Psoas muscle (tissue), 8 donors: ENCODE measurements at places on chromosomes 4 and X. TPM values are rescaled to one million over a fixed set of nuclear protein-coding genes. Genes with fewer than 3 reads are reported as not detected.

Gene DMRTC1
- total RNA-seq: not detected

Gene HAND2
- 0.54 TPM for total RNA-seq

Gene HGFAC
- 0.32 TPM for total RNA-seq

Gene SUPT20HL2
- total RNA-seq: not detected

Gene SNCA
- 1.0 TPM for total RNA-seq

Gene SERPINA7
- total RNA-seq: not detected

Gene MAGEC2
- not detected for total RNA-seq

Gene CRMP1
- total RNA-seq: 0.44 TPM

- H3K27me3 ChIP-seq: no peaks in the 10 kb centered on the region
- H3K27ac ChIP-seq: no peak overlapping the region
- peaks cover 7% of the 10 kb centered on the region for H3K36me3 ChIP-seq
- H3K4me1 ChIP-seq: no peaks in the 10 kb centered on the region
These were observed 13.0 kb downstream of the RGN start for GRCh38 chrX:47091149-47091775.

DNA sequence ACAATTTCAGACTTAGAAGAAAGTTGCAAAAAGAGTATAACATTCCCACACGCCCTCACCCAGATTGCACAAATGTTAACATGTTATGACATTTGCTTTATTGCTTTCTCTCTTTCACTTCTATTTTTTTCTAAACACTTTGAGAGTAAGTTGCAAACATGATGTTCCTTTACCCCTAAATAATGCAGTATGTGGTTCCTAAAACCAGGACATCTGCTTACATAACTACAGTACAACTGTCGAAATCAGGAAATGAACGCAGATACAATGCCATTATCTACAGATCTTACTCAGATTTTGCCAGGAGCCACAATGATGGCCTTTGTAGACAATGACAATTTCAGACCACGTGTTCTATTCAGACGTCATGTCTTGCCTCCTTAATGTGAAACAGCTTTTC lies 22.4 kb downstream of the SH3TC1 start:
- no peak overlapping the region for H3K4me3 ChIP-seq
- no peak for DNase-seq
- H3K4me1 ChIP-seq: no peaks in the 10 kb centered on the region
- H3K27me3 ChIP-seq: no peaks in the 10 kb centered on the region
- H3K27ac ChIP-seq: no peak overlapping the region

DNA sequence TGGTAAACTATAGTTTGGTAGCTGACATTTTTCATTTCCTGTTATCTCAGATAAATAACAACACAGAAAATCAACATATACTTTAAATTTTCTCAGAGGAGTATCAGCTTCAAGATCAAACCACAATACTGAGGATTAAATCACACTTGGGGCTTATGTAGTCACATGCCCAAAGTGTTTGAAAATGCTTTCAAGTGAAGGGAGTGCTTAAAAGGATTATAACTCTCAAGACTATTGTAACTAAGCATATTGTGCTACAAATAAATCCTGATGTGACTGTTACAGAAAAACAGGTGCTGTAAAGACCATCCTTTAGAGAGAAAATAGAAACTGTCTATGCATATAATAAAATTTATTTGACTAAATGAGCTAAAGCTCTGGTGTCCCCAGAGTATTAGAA lies 887.6 kb downstream of the ADGRL3 start:
- H3K27ac ChIP-seq: no peak overlapping the region
- H3K27me3 ChIP-seq: no peaks in the 10 kb centered on the region
- no peak for DNase-seq
- no peak overlapping the region for H3K4me3 ChIP-seq

DNA sequence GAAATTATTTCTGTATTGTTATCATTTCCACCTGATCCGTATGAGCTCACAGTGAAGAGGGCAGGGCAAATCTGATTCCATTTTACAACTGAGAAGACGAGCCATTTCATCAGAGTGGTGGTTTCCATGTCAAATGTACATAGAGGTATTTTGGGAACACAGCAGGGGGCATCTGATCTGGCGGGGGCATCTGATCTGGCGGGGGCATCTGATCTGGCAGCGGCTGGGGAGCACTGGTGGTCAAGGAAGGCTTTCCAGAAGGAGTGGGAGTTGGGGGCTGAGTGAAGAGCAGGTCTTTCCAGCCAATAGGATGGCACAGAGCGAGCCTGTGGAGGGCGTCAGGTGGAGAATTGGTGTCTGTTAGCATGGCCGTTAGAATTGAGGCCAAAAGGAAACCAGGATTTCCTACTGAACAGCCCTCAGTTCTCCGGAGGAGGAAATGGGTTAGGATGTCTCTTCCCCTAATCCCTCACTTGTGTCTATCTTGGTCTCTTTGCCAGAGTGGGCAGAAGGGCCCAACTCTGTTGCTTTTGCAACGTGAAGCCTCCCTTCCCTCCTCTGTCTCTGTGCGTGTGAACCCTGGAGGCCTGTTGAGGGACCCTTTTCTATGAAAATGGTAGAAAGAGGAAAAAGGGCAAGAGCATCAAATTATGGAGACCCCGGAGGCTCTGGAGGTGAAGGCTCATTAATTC lies 41.3 kb downstream of the RHOH start:
- H3K27me3 ChIP-seq: no peaks in the 10 kb centered on the region
- no peak for DNase-seq
- H3K27ac ChIP-seq: no peak overlapping the region
- no peaks in the 10 kb centered on the region for H3K36me3 ChIP-seq

DNA sequence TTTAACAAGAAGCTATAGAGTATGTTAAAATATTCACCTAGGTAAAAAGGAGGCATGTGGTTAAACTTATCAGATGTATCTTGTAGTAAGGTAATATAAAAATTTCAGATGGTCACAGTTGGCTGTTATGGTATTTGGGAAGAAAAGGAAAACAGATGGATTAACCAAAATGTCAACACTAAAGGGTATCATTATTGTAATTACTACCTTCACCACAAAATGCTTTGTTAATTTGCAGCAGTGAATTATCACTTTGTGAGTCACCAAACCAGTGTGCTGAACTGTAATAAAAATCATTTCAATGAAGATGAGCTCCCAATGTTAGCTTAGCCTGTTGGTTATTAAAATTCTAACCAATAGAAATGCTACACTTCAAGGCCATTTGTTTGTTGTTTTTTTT lies 233.9 kb downstream of the RPA4 start:
- no peak for DNase-seq
- H3K36me3 ChIP-seq: no peaks in the 10 kb centered on the region
- no peak overlapping the region for H3K27ac ChIP-seq
- no peaks in the 10 kb centered on the region for H3K27me3 ChIP-seq
- H3K4me1 ChIP-seq: no peaks in the 10 kb centered on the region

GRCh38 chr4:4289941-4290850 lies at the start of the genes LYAR and ZBTB49:
Gene LYAR, minus strand, starts transcription at chr4:4290154. Its CDS starts 6,412 bp downstream, at chr4:4283742.
Gene ZBTB49, plus strand, starts transcription at chr4:4290251. Its CDS starts 9,695 bp downstream, at chr4:4299946.
- H3K4me1 ChIP-seq: peaks cover 41% of the 10 kb centered on the region
- H3K27me3 ChIP-seq: no peaks in the 10 kb centered on the region
- peak within 1 kb of the TSS; percentile 91 for H3K27ac ChIP-seq
- H3K4me3 ChIP-seq: peak within 1 kb of the TSS; percentile 93
- peak; percentile 93 for DNase-seq

DNA sequence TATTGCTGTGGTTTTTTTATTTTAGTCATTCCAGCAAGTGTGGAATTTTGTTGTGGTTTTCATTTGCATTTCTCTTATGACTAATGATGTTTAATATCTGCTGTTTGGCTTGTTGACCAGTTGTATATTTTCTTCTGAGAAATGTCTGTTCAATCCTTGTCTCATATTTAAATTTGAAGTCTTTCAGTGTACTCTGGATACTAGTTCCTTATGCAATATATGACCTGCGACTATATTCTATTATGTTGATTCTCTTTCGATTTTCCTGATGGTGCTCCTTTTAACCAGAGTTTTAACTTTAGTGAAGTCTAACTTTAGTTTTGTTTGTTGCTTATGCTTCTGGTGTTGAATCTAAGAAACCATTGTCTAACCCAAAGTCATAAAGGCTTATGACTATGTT lies 1528.0 kb downstream of the TECRL start:
- H3K27me3 ChIP-seq: no peaks in the 10 kb centered on the region
- no peaks in the 10 kb centered on the region for H3K4me1 ChIP-seq
- H3K27ac ChIP-seq: no peak overlapping the region
- H3K4me3 ChIP-seq: no peak overlapping the region
- DNase-seq: no peak

- H3K27ac ChIP-seq: no peak overlapping the region
- DNase-seq: no peak
These were observed 159.8 kb upstream of the JADE1 start for GRCh38 chr4:128649575-128650205.

- H3K4me1 ChIP-seq: no peaks in the 10 kb centered on the region
- no peaks in the 10 kb centered on the region for H3K27me3 ChIP-seq
- no peaks in the 10 kb centered on the region for H3K36me3 ChIP-seq
- no peak overlapping the region for H3K27ac ChIP-seq
- no peak for DNase-seq
These were observed 15.1 kb upstream of the REPS2 start for GRCh38 chrX:16931371-16931770.

DNA sequence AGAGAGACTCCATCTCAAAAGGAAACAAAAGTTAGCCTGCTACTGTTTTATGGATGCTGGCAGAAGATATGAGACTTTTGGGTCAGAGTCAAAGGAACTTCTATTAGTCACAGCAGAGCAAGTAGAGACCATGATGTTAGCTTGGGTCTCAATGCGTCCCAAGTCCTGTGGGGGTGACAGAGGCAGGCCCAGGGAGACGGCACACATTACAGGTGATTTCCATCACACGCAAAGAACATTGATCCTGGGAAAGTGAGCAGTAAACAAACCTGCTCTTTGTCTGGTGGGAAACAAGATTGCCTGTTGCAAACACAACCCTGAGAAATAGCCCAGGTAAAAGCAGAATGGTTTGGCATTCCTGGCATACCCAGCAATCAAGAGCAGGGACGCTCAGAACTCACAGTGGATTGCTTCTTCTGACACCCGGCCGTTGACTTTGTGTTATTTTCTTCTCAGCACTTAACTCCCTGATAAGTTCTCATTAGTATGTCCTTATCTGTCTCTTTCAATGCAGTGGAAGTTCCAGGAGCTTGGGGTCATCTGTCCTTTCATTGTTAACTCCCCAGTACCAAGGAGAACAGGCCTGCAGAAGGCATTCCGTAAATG lies 51.2 kb upstream of the LGI2 start:
- H3K27me3 ChIP-seq: peaks cover 11% of the 10 kb centered on the region
- H3K36me3 ChIP-seq: no peaks in the 10 kb centered on the region
- DNase-seq: no peak
- H3K4me3 ChIP-seq: no peak overlapping the region
- no peaks in the 10 kb centered on the region for H3K4me1 ChIP-seq

GRCh38 chr4:168019921-168020320 lies 72.4 kb upstream of the ANXA10 start:
- no peaks in the 10 kb centered on the region for H3K36me3 ChIP-seq
- no peaks in the 10 kb centered on the region for H3K4me1 ChIP-seq
- no peaks in the 10 kb centered on the region for H3K27me3 ChIP-seq

DNA sequence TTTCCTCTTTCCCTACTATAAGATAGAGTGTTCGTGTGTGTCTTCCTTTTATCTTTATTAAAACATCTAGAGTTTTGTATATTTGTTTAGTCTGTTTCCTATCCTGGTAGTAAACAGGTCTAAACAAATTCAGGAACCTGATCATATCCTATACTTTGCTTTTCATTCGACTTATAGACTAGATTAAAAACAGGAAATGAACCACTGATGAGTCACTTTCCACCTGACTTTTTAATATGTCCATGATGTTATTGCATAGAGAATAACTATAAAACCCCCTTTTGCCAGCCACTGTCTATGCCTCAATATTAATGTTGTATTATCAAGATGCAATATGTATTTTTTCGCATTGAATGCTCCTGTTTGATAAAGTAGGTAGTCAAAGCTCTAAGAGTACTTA lies 1794.0 kb downstream of the STIM2 start:
- no peaks in the 10 kb centered on the region for H3K36me3 ChIP-seq
- no peaks in the 10 kb centered on the region for H3K27me3 ChIP-seq
- H3K4me1 ChIP-seq: no peaks in the 10 kb centered on the region
- no peak overlapping the region for H3K27ac ChIP-seq

DNA sequence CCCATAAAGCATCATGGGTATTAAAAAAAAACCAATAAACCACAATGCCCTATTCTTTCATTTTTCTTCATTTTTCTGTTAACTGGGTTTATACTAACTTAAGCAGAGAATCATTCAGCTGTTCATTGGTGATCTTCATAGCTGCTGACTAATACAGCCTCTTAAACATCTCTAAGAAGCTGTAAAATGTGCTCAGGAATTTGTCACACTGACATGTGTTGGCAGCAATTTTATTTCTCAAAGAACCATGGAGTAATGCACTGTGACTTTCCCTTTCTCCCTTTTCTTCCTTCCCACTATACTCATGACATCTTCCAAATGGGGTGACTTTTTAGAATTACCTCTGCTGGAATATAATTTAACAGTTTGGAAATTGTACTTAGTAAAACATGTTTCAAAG lies 315.4 kb downstream of the ANTXR2 start:
- H3K4me3 ChIP-seq: no peak overlapping the region
- no peaks in the 10 kb centered on the region for H3K27me3 ChIP-seq
- no peaks in the 10 kb centered on the region for H3K36me3 ChIP-seq
- no peak overlapping the region for H3K27ac ChIP-seq
- no peak for DNase-seq

GRCh38 chr4:10048941-10049697 lies 27.8 kb upstream of the SLC2A9 start:
- no peak for DNase-seq
- no peaks in the 10 kb centered on the region for H3K36me3 ChIP-seq
- no peak overlapping the region for H3K4me3 ChIP-seq
- H3K27me3 ChIP-seq: no peaks in the 10 kb centered on the region
- no peak overlapping the region for H3K27ac ChIP-seq

- no peak for DNase-seq
- peaks cover 33% of the 10 kb centered on the region for H3K4me1 ChIP-seq
- H3K4me3 ChIP-seq: peak overlapping the region; percentile 35
- H3K36me3 ChIP-seq: no peaks in the 10 kb centered on the region
- no peaks in the 10 kb centered on the region for H3K27me3 ChIP-seq
- H3K27ac ChIP-seq: peak overlapping the region; percentile 72
These were observed 6.3 kb upstream of the RGS12 start for GRCh38 chr4:3286335-3287175.

DNA sequence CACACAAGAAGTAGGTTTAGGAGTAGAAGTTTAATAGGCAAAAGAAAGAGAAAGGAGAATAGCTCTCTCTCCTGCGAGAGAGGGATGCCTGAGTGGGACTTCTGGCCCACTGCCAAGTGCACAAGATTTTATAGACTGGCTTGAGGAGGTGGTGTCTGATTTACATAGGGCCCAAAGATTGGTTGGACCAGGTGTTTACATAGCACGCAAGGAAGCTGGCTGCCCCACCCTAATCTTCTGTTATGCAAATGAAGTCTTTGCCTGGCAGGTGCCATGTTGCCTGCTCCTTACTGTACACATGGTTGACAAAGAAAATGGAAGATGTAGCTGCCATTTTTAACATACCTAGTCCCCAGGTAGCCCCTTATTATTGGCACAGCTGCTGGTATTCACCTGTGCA lies 170.8 kb upstream of the GATB start:
- H3K27ac ChIP-seq: no peak overlapping the region
- H3K27me3 ChIP-seq: no peaks in the 10 kb centered on the region
- DNase-seq: no peak
- H3K4me3 ChIP-seq: no peak overlapping the region

DNA sequence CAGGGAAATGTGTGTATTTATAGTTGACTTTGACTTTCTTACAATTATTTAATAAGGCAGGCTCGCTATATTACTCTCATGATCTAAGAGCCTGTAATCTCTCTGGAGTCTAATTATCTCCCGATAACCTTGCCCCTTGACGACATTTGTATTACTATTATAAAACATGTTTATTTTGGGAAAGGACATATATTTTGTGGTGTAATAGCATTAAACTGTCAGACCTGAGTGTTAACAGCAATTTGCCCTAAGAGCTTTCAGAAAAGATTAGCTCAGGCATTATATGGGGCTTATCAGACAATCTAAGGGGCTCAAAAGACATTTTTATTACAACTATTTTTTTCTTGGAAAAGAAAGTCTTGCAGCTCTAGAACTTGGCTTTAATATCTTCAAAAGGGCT lies 427.9 kb upstream of the SLIT2 start:
- no peak overlapping the region for H3K27ac ChIP-seq
- no peaks in the 10 kb centered on the region for H3K36me3 ChIP-seq
- no peak overlapping the region for H3K4me3 ChIP-seq
- H3K27me3 ChIP-seq: no peaks in the 10 kb centered on the region
